ENCODE measurements at places on chromosomes 12 and 14.
A peak's percentile ranks its signal among the peaks of the same experiment; 100 is the strongest.

DNA sequence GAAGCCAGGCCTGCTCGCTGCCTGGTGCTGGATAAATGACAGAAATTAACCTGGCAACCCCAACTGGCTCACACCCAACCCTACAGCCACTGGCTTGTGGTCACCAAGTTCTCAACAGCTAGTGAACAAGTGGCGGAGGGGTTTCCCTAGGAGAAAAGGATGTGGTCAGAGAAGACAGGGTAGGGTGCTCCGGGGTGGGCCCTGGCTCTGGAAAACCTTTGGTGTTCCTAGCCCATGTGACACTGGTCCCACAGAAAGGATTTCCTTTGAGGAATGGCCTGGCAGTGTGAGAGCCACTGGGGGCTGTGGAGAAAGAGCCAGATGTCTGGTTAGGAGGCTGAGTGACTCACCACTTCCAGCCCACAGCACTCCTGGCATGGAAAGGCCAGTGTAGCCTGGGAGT lies 8.7 kb downstream of the SYNE3 start:
- DNase-seq: no peak

DNA sequence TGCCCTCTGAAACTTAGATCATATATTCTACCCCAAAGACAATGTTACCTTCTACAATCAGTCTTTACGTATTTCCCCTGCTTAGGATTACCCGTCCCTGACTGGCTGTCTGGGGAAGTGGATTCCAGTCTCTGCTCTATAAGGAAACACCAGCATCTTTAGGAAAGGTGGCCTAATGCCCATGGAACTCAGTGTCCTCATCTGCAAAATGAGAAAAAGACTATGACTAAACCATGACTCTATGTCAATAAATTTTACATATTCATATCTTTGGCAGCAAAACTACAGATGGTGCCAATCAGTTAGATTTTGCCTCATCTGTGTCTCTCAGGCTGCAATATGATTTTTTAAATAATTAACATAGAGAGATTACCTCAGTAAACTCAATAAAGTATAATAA lies 133.8 kb downstream of the ITPR2 start:
- no peak for DNase-seq

- DNase-seq: no peak
These were observed 17.2 kb upstream of the ARID4A start for GRCh38 chr14:58280954-58281787.

DNA sequence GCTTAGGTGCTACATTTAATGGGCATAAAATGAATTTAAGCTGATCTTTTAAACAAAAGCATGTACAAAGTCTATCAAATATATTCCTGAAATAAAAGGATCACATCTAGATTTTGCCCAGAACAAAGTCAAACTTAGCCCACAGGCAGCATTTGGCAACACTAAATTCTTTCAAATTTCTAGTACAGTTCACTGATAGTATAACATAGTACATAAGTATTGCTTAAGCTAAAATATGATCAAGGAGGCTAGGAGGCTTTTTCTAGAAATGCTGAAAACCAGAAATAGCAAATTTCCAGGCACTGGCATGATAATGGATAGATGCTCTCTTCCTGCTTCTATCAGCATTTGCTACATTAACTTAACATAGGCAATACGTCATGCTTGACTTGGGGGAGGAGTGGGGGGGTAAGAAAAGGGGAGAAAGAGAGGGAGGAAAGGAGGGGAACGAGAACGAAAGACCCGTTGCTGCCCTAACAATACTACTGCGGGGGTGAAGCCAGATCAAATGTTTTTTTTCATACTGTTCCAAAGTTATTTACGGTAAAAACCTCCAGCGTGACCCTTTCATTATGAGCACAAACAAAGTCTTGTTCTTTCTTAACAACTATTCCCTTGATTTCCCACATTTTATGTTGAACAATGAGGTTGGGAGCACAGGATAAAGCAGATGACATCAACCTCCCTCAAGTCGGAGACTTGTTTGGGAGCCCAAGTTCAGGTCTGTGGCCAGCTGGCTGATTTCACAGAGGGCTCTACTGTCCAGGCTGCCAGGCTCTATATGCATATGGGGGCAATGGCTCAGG lies 10.6 kb downstream of the TMED10 start:
- DNase-seq: no peak

- peak; percentile 43 for DNase-seq
These were observed 33.6 kb upstream of the HNF1A start for GRCh38 chr12:120944645-120945217.

DNA sequence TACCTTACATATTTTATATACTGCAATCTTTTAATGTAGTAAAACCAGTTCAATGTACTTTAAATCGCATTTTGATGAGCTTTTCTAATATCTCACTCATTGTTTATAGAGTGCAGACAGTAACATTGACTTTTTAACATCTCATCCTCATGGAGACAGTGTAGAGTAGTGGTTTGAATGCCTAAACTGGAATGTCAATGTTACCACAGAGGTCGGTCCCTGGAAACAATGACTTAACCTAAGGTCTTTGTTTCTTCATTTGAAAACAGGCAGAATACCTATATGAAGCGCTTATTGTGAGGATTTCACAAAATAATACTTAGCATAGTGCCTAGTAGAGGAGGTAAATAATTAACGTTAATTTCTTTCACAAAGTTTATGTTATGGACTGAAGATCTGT lies 5.0 kb downstream of the CDK17 start:
- DNase-seq: no peak

DNA sequence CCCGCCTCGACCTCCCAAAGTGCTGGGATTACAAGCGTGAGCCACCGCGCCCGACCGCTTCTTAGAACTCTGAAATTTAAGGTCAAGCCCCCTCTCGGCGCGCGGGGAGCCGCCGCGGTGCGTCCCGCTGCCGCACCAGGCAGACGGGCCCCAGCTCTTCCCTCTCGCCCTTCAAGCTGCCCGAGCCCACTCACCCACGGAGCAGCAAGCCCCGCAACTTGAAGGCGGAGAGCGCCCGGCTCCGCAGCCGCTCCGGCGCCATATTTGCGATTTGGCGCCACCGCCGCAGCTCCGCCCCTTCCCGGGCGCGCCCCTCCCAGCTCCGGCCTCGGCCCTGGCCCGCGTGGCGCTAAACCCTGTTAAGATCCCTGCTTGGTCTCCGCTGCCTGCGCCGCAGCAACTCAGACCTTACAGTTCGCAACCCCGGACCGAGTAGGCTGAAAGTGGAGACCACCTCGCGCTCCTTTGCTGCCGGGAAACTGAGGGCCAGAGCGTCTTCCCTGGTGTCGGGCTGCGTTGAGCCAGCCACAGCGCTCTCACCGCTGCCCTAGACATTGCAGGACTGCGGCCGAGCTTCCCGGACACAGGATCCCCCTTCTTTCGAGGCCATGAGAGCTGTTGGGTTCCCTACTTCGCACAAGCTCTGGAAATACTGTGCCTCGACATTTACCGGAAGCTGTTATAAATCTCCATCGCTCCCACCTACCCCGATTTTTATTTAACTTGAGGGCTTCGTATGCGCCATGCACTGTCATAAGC lies at the start of gene POLE2:
Gene POLE2, minus strand, starts transcription at position 273 of the 759 bp plus-strand sequence. Its CDS starts 11 bp downstream, at position 262.
- DNase-seq: peak; percentile 71

DNA sequence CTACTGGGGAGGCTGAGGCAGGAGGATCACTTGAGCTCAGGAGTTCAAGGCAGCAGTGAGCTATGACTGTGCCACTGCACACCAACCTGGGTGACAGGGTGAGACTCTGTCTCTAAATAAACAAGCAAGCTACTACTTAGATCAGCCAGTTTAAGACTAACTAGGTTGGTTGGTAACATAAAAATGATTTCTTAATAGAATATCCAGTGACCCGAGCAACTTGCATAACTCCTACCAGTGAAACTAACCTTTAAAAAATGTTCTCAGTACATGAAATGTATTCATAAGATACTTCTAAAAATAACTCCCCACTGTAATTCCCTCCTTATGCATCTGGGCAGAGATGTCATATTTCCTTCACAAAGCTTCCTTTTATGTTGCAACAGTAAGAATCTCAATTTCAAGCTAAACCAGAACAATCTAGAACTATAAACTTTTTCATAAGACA lies 15.9 kb downstream of the TAOK3 start:
- DNase-seq: no peak

GRCh38 chr14:89178800-89179535 lies 238.1 kb downstream of the FOXN3 start:
- no peak for DNase-seq

GRCh38 chr14:20866963-20867362 lies 24.2 kb upstream of the RNASE3 start:
- no peak for DNase-seq

GRCh38 chr14:66782853-66783252 lies 274.9 kb downstream of the GPHN start:
- no peak for DNase-seq

GRCh38 chr14:105471297-105471821 lies 3.3 kb upstream of the CRIP2 start:
- no peak for DNase-seq

GRCh38 chr12:72453550-72453949 lies 181.4 kb downstream of the TRHDE start:
- no peak for DNase-seq

GRCh38 chr12:7282844-7283243 lies 21.0 kb upstream of the ACSM4 start:
- DNase-seq: no peak

DNA sequence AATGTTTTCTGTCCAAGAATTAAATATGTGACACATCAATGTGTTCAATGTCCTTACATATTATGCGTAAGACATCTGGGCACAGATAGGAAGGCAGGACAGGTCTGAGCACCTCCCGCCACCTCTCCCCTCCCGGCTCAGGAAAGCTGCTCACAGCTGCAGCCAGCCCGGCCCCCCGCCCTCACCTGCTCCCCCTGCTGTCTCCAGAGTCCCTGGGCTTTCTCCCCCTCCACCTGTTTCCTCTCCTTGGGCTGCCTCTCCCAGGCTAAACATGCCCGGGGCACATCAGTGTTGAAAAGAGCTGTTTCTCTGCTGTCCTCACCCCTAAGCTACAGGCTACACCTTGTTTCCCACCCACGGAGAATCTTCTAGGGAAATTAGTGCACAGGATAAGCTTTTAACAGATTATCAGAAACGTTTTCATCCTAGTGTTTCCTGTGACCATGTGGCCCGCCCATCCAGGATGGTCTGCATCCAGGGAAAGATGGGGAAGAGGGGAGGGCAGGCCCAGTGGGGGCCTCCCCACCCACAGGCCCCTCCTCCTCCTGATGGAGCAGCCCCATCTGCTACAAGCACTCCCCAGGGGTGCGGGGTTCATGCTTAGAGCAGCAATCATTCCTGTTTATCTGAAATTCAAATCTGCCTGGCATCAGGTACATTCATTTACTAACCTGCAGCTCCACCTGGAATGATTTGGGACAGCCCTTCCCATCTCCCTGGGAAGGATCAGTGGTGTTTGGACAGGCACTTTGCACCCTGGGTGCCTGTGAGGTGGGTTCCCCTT lies 273.8 kb upstream of the SFSWAP start:
- no peak for DNase-seq

GRCh38 chr12:132511516-132512196 lies 21.7 kb downstream of the FBRSL1 start:
- DNase-seq: no peak

DNA sequence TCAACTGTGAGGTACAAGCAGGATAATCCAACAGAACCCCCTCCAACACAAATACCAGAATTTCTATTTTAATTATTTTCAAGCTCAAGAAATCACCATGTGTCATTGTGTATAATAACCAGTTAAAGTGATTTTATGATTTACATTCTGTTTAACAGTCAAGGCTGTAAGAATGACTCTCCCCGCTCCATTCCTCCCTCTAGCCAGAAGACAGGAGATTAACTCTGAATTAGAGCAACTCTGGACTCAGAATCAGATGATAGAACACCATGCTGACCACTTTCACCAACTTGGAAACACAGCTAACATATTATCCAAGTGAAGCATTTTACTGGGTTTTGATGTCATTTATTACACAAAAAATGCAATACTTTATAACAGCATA lies 71.9 kb downstream of the ATP2B1 start:
- DNase-seq: no peak

DNA sequence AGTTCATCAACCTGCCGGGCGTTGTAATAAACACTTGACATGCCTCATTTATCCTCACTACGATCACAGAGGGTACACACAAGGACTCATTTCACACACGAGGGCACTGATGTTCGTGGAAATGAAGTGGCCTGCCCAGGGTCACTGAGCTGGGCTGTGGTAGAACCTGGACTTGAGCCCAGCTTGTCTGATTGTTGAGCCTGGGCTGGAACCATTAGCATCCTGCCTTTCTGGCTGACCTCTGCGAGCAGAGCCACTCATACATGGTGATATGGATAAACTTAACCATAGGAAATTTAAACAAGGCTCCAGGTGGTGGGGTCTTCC lies 16.6 kb upstream of the JDP2 start:
- no peak for DNase-seq

DNA sequence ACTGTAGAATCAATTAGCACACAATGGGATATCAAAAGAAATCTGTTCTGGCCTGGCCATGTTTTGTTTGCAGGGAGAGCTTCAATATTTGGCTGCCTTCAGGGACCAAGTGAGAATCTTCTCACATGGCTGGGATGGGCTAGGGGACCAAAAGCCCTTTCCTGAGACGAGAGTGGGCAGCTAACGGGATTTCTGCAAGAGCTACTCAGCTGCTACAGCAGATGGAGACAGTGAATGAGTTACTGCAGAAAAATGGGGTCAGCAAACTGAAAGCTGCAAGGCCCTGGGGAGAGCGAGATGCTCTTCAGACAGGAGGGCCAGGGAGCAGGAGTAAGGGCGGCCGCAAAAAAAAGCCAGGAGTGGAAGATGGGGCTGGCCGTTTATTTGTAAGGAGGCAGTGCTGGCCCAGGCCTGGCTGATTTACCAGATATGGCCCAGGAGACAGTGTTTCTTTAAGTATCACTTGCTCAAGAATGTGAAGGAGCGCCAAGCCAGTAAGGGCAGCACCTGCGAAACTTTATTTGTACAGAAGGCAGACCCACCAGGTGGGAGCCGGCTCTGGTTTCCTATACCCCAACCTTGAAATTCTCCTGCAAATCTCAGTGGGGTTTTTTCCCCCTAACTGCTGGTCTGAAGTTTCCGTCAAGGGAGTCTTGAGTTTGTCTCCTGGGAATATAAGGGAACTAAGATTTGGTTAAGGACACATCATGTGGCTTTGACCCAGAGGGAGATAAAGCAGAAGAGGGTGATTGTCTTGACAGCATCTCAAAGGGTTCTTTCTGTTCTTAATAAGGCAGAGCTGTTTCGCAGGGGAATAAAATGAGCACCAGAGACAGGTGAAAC lies 57.8 kb downstream of the SSH1 start:
- no peak for DNase-seq

DNA sequence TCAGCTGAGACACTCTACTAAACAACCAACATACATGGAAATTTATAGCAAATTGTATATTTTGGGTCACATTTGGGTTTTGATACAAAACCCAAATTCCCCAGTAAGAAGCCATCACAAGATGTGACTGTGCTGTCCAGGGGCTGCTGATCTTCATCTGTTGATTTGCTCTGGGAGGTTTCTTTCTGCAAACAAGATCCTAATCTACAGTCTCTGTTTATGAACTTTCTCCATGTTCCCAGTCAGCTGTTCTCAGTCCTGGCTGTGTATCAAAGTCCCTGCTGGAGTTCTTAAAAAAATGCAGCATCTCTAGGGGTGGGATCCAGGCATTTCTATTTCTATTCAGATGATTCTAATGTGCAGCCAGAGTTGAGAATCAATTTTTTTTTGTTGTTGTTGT lies 85.1 kb downstream of the ATP23 start:
- no peak for DNase-seq

Measured in stimulated activated CD8-positive, alpha-beta memory T cell treated with anti-CD3 and anti-CD28 coated beads, Interleukin-15, amount 100 ng/mL, for 24 hours (primary cell).